DMS153 (cell line): ENCODE measurements at places on chromosomes 7 and 10.

DNA sequence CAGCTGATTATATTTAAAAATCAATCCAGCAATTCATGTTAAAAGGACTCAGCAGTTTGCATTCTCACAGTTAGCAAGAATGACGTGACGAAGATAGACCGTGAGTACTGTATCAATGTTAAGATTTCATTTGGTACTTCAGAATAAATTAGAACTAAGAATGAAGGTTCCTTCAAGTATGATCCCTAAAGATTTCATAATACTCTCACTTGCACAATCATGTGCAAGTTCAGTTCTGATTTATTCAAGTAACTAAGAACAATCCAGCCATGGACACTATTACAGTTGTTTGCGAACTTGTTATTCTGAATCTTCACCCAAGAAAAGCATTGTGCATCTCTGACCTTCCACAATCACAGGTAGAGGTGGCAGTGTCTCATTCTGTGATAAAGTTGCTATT is 7.7 kb downstream of the RHEB start:
- DNase-seq: no peak

DNA sequence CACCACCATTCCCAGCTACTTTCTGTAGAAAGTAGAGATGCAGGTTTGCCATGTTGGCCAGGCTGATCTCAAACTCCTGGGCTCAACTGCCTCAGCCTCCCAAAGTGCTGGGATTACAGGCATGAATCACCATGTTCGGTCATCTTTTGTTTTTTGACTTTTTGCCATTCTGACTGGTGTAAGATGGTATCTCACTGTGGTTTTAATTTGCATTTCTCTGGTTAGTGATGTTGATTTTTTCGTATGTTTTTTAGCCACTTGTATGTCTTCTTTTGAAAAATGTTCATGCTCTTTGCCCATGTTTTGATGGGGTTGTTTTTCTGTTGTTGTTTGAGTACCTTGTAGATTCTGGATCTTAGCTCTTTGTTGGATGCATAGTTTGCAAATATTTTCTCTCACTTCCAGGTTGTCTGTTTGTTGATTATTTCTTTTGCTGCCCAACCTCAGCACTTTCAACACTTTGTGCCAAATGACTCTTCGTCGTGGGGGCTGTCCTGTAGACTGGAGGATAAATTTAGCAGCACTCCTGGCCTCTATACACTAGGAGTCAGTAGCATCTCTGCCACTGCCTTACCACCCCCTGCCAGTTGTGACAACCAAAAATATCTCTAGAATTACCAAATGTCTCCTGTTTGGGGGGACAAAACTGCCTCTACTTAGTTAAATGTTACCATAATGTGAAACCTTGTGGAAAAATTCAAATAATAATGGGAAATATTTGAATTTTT is 6.5 kb upstream of the CPED1 start:
- no peak for DNase-seq

- no peak for DNase-seq
Measured at GRCh38 chr10:73872190-73872710, 2.1 kb downstream of the CAMK2G start.

DNA sequence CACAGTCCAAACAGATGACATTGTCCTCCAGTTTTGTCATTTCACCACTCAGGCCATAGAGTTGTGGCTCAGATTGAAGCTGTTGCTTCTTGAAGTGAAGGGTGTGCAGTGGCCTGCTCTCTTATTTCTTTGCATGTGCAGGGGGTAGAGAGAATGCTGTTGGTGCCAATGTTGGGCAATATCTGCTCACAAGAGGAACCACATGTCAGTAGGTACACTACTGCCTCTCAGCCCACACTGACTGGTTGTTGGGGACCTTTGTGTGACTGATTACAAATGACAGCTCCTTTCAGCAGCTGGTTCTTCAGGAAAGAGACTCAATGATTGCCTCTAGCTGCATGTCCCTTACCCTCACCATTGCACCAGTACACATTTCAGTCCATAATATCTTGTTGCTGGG is 21.9 kb upstream of the SFTPA1 start:
- no peak for DNase-seq

- no peak for DNase-seq
Measured at GRCh38 chr7:184294-185264, 7.8 kb upstream of the FAM20C start.

DNA sequence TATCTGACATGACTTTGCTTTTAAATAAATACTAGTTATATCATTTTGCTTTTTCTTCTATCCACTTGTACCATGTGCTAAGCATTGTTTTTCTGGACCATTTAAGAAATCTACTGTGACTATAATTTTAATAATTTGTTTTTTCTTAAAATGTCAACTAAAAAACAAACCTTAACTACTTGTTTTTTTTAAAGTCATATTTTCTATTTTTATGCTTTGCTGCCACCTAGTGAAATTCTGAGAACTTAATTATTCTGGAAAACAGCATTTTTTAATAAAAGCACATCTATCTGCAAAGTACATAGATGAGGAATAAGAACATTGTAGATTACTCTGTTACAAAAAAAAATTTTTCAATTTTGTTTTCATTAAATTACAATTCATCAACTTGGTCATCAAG is 47.4 kb downstream of the ORC5 start:
- no peak for DNase-seq

- DNase-seq: no peak
Measured at GRCh38 chr10:94287336-94287735, 75.4 kb downstream of the NOC3L start.

- peak; percentile 94 for DNase-seq
Measured at GRCh38 chr7:139360210-139360947, 685 bp downstream of the LUC7L2 start.

DNA sequence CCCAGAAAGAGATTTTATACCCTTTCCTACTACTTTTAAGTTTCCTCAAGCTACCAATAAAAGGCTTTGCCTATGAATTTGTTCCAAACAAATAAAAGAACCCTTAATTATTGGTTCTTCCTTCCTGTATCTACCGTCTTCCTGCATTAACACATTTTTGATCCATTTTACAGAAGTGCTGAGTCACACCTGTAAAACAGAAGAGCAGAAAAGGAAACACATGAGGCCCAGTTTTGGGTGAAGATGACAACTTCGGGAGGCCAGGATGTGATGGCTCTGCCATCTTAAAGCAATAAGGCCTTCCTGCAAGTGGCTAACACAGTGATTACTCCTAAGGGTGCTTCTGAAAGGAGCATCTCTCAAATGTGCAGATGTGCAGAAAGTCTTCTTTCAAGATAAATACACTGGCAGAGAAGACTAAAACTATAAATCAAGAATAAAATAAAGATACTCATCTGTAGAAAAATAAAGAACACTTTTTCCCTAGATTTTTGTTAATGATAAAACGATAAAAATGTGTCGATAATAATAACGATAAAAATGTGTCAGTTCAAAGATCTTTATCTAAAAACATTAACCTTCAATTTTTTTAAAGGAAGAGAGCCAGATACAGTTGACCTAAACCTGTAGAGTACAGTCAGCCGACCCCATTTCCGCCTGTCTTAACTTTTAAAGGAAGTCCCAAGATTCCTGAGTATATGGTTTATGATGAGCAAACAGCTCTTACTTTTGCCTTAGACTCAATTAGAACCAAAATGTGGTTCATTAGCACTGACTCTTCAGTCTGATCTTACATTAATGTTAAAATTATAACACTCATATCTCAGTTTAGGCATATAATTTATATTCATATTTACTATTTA is 108.6 kb downstream of the UBE2H start:
- DNase-seq: no peak

DNA sequence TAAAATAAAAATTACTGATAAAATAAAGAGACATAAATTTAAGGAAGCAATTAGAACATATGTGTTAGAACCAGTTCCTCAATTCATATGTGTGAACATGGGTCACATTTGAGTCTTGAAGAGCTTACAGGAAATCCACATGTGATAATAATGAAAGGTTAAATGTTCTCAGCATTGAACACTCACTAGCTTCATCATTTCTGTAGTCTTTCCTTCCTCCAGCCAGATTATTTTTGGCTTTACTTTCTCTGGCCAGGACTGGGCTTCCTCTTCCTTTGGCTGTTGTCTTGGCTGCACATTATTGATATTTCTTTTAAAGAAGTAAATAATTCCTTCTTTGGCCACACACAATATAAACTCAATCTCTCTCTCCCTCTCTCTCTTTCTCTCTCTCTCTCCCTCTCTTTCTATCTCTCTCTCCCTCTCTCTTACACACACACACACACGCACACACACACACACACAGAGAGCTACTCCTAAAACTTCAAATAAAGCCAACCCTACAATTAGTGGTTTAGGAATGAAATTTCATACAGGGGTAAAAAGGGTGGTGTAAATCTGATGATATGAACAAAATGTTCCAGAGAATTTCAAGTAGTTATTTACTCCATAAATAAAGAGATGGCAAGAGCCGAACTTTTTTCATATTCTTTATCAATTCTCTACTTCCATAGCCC is 171.2 kb downstream of the REEP3 start:
- no peak for DNase-seq
